ENCODE measurements at places on chromosomes 1 and 21. TPM values are rescaled to one million over a fixed set of nuclear protein-coding genes. Genes with fewer than 3 reads are reported as not detected.

TNFRSF14 gene
- total RNA-seq = 413 TPM

PGLYRP4 gene
- total RNA-seq = not detected

FAM151A gene
- total RNA-seq = not detected

SLAMF1 gene
- 3.1 TPM for total RNA-seq

DNA sequence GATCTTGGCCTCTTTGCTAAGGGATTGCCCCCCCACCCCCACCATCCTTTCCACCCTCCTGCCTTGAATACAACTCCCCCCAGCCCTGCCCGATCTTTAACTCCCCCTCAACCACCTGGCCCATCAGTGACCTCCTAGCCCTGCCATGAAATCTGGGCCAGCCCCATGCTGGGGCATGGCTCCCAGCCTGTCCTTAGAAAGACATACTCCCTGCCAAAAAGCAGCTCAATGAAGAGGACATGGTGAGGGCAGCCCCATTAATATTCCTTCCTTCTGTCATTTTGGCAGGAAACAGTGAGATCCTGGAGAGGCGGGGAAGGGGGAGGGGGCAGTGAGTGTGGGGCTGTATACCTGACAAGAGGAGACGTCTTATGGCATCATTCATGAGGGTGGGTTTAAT, 66.8 kb upstream of the DISP3 start:
- DNase-seq = no peak
- H3K4me3 ChIP-seq = no peak overlapping the region

GRCh38 chr1:181386951-181387350, 96.4 kb upstream of the CACNA1E start:
- DNase-seq = no peak
- no peaks in the 10 kb centered on the region for H3K4me1 ChIP-seq
- no peaks in the 10 kb centered on the region for H3K36me3 ChIP-seq
- H3K4me3 ChIP-seq = no peak overlapping the region

DNA sequence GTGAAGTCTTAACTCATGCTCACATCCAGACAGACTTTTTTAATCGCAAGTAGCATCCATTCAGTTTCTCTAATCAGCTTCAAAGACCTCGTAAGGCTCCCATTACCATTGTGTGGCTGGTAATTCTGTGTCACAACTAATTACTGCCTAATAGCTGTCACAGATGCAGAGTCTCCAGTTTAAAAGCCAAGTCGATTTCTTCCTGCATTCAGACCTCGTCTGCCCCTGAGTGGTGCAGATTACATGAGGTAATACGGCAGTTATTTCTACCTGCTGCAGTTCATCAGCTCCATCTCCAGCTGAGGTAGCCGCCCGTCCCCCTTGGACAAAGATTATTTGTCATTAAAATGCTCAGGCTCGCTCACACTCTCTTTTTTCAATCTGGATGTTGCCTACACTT, 34.4 kb upstream of the OLIG2 start:
- H3K27ac ChIP-seq = no peak overlapping the region
- no peak overlapping the region for H3K4me3 ChIP-seq
- no peaks in the 10 kb centered on the region for H3K36me3 ChIP-seq
- no peak for DNase-seq

- no peak overlapping the region for H3K27ac ChIP-seq
- H3K4me1 ChIP-seq = peaks cover 11% of the 10 kb centered on the region
These were observed 28.7 kb downstream of the PHC2 start for GRCh38 chr1:33402206-33402605.

- no peaks in the 10 kb centered on the region for H3K27me3 ChIP-seq
- no peak overlapping the region for H3K4me3 ChIP-seq
- no peak for DNase-seq
- H3K4me1 ChIP-seq = no peaks in the 10 kb centered on the region
- H3K36me3 ChIP-seq = peaks cover 12% of the 10 kb centered on the region
These were observed 76.7 kb upstream of the SCCPDH start for GRCh38 chr1:246647513-246647912.

DNA sequence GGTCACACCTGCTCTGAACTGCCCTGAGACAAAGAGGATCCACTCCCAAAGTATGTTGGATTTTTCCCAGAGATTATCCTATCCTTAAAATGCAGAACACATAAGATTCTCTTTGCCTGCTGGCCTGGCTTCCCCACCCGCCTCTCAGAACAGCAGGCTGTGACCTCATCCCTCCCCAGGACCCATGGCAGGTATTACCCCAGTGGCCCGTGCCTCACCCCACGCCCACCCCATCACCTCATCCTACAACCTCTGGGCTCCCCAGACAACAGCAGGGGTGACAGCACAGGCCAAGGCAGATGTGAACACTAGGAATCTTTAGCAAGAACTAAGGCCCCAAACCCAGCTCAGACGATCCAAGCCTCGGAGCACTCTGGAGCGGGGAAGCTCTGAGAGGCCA, 35.1 kb upstream of the S100A7 start:
- H3K36me3 ChIP-seq = no peaks in the 10 kb centered on the region
- peaks cover 6% of the 10 kb centered on the region for H3K4me1 ChIP-seq
- H3K4me3 ChIP-seq = no peak overlapping the region
- DNase-seq = no peak
- H3K27me3 ChIP-seq = peaks cover 18% of the 10 kb centered on the region
- H3K27ac ChIP-seq = no peak overlapping the region

- H3K4me1 ChIP-seq = no peaks in the 10 kb centered on the region
- H3K4me3 ChIP-seq = no peak overlapping the region
- H3K27ac ChIP-seq = no peak overlapping the region
- no peaks in the 10 kb centered on the region for H3K36me3 ChIP-seq
These were observed 4.3 kb upstream of the TEDDM1 start for GRCh38 chr1:182404781-182405180.

DNA sequence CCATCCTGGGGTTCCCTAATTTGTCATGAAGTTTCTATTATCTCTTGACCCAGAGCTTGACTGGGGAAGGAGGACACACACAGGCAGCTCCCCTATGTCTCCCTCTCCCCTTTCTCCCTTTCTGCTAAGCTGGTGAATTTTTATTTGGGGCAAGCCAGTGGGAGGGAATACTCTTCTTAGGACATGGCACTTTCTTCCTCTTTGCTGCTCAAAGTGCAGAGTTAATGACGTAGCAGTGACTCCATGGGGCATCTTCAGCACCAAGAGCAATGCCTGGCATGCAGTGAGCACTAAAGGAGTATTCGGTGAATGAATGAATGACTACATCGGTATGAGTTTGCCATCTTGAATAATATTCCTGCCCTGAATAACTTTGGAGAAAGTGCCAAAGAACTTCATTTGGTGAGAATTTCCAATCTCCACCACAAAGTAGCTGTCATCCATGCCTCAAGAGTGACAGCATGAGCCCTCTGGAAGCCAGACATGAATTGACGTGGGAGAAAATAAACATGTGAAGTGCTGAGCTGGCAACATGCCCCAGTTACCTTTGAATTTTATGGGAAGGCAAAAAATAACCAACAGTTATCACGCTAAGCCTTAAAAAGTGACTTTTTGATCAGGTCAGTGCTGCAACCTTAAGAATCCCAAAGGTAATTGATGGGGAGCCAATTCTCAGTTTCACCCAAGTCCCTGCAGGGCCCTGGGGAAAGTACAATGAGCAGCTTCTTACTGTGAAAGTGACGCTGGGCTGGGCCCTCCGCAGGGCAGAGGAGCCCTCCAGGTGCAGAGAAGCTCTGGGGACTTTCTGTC, 22.1 kb upstream of the ATF3 start:
- H3K27ac ChIP-seq = no peak overlapping the region
- no peaks in the 10 kb centered on the region for H3K4me1 ChIP-seq
- no peak for DNase-seq
- peaks cover 56% of the 10 kb centered on the region for H3K27me3 ChIP-seq

DNA sequence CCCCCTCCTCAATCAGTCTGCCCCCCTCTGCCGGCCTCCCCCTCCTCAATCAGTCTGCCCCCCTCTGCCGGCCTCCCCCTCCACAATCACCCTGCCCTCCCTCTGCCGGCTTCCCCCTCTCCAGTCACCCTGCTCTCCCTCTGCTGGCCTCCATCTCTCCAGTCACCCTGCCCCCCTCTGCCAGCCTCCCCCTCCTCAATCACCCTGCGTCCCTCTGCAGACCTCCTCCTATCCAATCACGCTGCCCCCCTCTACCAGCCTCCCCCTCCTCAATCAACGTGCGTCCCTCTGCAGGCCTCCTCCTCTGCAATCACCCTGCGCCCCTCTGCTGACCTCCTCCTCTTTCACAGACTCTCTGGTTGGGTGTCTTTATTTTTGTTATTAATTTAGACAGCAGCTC, 11.5 kb upstream of the C1orf198 start:
- no peak overlapping the region for H3K27ac ChIP-seq
- H3K36me3 ChIP-seq = no peaks in the 10 kb centered on the region
- H3K27me3 ChIP-seq = no peaks in the 10 kb centered on the region
- no peak overlapping the region for H3K4me3 ChIP-seq
- no peaks in the 10 kb centered on the region for H3K4me1 ChIP-seq

DNA sequence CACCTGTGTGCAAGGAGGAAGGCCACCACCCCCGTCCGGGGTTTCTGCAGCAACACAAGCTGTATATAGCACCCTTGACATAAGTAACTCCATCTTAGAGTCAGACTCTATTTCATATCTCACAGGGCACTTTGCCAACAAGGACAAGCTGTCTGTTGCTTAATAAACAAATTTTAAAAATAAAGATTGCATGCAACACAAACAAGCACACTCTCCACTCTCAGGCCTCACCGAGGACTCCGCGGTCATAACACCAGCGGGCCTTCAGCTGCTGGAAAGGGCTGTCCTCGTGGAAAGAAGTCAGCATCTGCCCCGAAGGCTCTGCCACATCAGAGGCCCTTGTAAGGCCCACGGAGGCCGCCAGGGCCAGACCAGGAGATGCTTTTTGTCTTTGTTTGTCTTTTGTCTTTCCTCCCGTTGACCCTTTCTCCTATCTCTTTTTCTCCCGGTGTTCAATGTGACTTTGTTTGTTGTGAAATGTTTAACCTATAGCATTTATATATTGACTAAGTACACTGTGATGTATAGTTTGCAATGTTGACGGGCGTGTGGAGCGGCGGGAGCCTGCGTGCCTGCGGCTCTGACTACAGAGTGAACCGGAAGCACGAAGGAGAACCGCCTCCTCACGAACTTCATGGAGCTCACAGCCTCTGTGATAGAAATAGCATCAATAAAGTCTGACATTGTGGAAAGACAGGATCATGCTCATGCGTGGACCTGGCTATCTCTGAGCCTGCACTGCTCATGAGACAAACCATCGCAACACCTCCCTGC, 24.1 kb downstream of the MEGF6 start:
- no peaks in the 10 kb centered on the region for H3K36me3 ChIP-seq
- peak; percentile 52 for DNase-seq
- H3K27ac ChIP-seq = no peak overlapping the region
- H3K27me3 ChIP-seq = no peaks in the 10 kb centered on the region
- peaks cover 9% of the 10 kb centered on the region for H3K4me1 ChIP-seq

DNA sequence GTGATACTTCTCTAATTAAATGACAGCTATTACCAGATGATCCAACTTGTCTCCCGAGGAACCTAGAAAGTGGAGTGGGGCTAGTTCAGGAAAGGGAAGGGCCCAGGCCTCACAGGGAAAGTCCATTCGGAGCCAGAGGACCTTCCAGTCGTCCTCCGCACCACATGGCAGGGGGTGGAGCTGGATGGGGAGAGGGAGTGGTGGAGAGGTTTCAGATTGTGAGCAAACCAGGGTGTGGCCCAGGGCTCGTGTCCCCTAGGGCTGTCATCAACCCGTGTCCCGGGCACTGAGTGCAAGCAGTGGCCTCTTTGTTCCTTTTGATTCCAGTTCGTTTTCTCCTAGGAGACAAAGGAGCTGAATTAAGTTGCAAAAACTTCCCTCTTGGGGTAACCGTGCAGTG, 114.9 kb downstream of the HUNK start:
- no peak overlapping the region for H3K27ac ChIP-seq
- H3K27me3 ChIP-seq = no peaks in the 10 kb centered on the region
- no peaks in the 10 kb centered on the region for H3K4me1 ChIP-seq
- peak; percentile 61 for DNase-seq
- H3K36me3 ChIP-seq = no peaks in the 10 kb centered on the region
- H3K4me3 ChIP-seq = no peak overlapping the region

GRCh38 chr1:207888652-207889051, 22.3 kb downstream of the CD34 start:
- no peak overlapping the region for H3K4me3 ChIP-seq
- H3K27me3 ChIP-seq = no peaks in the 10 kb centered on the region
- peaks cover 36% of the 10 kb centered on the region for H3K4me1 ChIP-seq
- peak; percentile 25 for DNase-seq
- H3K36me3 ChIP-seq = no peaks in the 10 kb centered on the region
- peak overlapping the region; percentile 79 for H3K27ac ChIP-seq

- H3K36me3 ChIP-seq = no peaks in the 10 kb centered on the region
- no peaks in the 10 kb centered on the region for H3K4me1 ChIP-seq
- no peak overlapping the region for H3K4me3 ChIP-seq
- peaks cover 12% of the 10 kb centered on the region for H3K27me3 ChIP-seq
These were observed 35.4 kb upstream of the ZNF496 start for GRCh38 chr1:247366926-247367645.

DNA sequence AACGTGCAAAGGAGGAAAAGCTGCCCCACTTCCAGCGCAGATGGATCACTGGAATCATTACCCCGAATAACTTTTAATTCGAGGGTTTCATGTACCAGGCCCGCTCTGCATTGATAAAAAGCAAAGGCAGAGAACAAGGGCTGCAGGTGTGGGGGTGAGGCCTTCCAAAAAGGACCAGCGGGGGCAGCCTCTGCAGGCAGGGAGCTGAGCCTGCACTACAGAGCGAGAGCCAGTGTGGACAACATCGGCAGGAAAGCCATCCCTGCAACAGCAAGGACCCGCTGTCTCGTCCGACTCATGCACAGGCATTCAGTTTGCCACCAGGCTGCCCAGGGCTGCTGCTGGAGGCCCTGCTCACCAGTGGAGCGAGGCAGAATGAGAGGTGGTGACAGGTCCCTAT, 27.1 kb upstream of the AJAP1 start:
- H3K36me3 ChIP-seq = no peaks in the 10 kb centered on the region
- H3K27ac ChIP-seq = no peak overlapping the region
- no peak for DNase-seq
- H3K4me3 ChIP-seq = no peak overlapping the region
- no peaks in the 10 kb centered on the region for H3K4me1 ChIP-seq
- H3K27me3 ChIP-seq = peaks cover 4% of the 10 kb centered on the region

DNA sequence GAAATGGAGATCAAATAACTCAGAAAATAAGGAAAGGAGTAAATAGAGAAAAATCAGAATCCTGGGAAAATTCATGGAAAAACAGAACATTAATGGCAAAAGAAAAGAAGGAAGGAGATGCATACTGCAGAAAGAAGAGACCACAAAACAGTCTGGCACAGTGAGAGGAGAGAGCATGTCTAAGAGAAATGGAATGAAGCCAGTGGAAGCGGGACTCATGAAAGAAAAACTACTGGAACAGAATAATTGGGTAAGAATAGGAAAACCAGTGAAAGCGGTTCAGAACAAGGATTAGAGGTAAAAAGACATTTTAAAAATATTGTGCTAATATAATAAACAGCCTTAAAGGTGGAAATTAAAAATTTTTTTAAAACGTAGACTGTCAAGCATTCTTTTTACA, 93.6 kb upstream of the GREM2 start:
- no peak overlapping the region for H3K27ac ChIP-seq
- DNase-seq = no peak
- no peaks in the 10 kb centered on the region for H3K4me1 ChIP-seq
- H3K4me3 ChIP-seq = no peak overlapping the region
- H3K36me3 ChIP-seq = no peaks in the 10 kb centered on the region

DNA sequence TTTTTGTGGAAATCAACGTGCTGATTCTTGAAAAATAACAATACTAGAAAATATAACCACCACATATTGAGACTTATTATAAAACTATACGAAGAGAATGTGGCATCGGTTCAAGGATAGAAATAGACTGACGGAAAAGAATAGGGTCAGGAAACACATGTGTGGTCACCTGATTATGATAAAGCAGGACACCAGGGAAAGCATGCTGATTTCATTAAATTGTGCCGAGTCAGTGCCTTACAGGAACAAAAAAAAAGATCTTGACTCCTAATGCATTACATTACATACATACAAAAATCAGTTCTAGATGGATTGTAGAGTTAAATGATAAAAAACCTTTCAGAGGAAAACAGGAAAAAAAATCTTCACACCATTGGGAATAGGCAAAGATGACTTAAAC, 43.5 kb upstream of the SERPINC1 start:
- no peaks in the 10 kb centered on the region for H3K27me3 ChIP-seq
- peaks cover 98% of the 10 kb centered on the region for H3K36me3 ChIP-seq
- no peaks in the 10 kb centered on the region for H3K4me1 ChIP-seq

All from stomach (tissue), 19 donors.